Memory B cell (primary cell): ENCODE measurements at places on chromosomes 6 and 20.

GRCh38 chr6:30814146-30815040 is 69.9 kb upstream of the DDR1 start:
- no peak for DNase-seq

- no peak for DNase-seq
Measured at GRCh38 chr6:75094614-75095200, 111.1 kb downstream of the COL12A1 start.

- DNase-seq: no peak
Measured at GRCh38 chr6:2215342-2215741, 30.1 kb downstream of the GMDS start.

- DNase-seq: peak; percentile 21
Measured at GRCh38 chr20:19757487-19758132, 448 bp upstream of the RIN2 start.

DNA sequence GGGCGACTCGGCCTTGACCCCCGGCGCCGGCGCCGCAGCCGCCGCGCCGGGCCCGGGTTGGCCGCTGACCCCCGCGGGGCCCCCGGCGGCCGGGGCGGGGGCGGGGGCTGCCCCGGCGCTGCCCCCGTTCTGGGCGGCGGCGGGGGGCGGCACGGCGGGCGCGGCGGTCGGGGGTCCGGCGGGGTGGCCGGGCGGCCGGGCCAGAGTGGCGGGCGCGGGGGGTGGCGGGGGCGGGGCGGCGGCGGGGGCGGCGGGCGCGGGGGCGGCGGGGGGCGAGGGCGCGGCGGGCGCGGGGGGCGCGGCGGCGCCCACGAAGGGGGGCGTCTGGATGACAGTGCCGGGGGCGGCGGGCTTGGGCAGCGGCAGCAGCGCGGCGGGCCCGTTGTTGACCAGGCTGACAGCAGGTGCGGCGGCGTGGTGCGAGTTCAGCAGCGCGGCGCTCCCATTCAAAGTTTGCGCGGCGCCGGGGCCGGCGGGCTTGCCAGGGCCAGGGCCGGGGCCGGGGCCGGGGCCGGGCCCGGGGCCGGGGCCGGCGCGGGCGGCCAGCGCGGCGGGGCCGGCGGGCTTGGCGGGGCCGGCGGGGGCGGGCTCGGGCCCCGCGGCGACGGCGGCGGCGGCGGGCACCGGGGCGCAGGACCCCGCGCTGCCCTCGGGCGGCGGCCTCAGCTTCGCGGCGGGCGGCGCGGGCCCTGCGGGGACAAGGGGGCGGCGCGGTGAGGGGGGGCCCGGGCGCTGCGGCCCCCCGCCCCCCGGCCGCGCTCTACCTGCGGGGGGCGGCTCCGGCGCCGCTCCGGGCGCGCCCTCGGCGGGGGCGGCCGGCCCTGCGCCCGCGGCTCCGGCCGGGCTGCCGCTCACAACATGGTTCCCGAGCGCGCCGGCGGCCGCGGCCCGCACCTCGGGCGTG is 659 bp downstream of the TAF4 start:
- no peak for DNase-seq

DNA sequence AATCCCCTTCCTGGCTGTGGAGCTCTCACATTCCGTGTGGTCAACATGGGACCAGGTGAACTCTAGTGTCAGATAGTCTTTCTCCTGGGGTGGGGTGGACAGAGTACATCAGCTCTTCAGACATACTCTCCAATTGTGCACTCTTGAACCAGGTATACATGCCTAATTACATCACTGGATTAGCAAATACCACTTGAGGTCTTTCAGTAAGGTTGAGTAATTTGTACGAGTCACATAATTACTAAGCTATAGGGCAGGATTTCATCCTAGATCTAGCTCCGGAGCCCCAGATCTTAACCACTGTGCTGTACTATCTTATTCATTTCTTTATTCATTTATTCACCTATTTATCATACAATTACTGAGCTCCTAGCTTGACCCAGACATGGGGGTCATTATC is 821.3 kb downstream of the TFAP2A start:
- DNase-seq: no peak

DNA sequence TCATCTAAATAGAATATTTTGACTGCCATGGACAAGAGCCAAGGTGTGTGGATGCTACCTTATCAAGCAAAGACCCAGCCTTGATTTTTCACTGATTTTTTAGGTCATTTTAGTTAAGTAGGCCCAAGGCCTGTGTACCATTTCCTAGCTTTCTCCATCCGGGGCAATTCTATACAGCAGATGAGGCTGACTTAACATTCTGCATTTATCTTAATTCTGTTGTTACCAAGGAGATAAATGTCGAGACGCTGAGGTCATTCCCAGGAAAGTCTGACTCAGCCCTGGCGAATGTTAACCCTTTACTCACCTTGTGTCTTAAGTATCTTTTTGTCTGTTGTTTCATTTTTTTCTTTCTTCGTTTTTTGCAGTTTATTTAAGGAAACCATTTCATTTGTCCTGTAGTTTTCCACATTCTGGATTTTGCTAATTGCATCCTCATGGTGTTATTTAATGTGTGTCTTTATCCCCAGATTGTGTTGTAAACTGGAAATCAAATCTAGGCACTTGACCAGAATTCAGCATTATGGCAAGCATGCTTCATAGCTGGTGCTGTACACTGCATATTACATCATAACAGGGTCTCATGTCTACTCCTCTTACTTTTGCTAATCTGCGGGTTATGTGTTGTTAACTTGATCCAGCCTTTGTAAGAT is 277.0 kb downstream of the CDKAL1 start:
- DNase-seq: no peak

DNA sequence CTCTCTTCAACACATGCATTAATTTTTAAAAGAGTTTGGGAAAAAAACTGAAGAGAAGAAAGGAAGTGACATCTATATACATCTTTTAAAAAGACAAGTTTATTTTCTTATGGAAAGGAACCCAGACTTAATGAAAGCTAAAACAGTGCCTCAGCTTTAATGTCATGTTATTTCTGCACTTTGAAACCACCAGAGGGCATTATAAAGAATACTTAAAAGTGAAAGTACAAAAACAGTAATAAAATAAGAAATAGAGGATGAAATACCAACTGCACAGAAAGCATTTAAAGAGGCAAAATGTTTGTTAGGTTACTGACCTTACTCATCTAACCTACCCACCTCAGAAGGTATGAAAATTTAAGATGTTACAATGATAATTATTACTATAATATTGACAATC is 98.8 kb downstream of the HUS1B start:
- DNase-seq: no peak

DNA sequence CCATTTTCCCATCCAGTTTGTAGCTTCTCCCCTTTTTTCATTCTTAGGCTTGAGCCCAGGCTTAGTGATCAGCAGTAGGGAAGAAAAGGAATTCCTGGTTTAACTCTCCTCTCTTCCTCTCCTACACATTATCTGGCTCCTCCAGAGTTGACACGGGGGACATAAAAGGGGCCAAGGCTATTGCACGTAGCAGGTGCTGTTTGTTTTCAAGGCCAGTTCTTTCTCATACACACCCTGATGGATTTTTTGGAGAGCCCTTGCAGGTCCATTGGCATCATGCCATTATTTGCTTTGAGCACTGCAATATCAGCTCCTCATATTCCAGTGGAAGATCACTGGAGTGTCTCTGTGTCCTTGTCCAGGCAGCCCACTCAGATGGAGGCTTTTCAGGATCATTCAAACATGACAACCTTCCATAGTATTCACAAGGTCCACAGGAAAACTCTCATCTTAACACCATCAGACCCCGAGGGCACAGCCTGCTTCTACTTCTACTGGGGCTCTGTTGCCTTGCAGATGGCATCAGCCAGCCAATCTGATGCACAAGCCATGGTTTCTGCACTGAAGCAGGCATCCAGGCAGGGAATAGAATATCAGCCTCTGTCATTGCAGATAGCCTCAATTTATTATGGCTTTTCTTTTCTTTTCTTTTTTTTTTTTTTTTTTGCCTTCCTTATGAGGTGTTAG is 18.8 kb downstream of the PLCB4 start:
- DNase-seq: no peak
